ENCODE measurements at places on chromosomes 11 and 22. TPM values are rescaled to one million over a fixed set of nuclear protein-coding genes. Genes with fewer than 3 reads are reported as not detected.

IFT27 gene
- 19.9 TPM for total RNA-seq

GRCh38 chr11:84854498-84854880, 772.7 kb downstream of the DLG2 start:
- no peaks in the 10 kb centered on the region for H3K27me3 ChIP-seq
- peaks cover 18% of the 10 kb centered on the region for H3K4me1 ChIP-seq
- H3K27ac ChIP-seq: no peak overlapping the region
- no peak for DNase-seq

KDM4E gene
- total RNA-seq: not detected

CLCF1 gene
- total RNA-seq: 48.3 TPM

- peak overlapping the region; percentile 27 for H3K4me3 ChIP-seq
- peaks cover 39% of the 10 kb centered on the region for H3K4me1 ChIP-seq
- no peaks in the 10 kb centered on the region for H3K27me3 ChIP-seq
- DNase-seq: no peak
- H3K27ac ChIP-seq: peak overlapping the region; percentile 64
Observed at GRCh38 chr22:24304062-24304675, 33.5 kb downstream of the SPECC1L start.

- H3K36me3 ChIP-seq: no peaks in the 10 kb centered on the region
- H3K27me3 ChIP-seq: peaks cover 22% of the 10 kb centered on the region
- H3K4me3 ChIP-seq: no peak overlapping the region
- DNase-seq: no peak
Observed at GRCh38 chr11:61171907-61172306, 10.7 kb upstream of the VPS37C start.

DNA sequence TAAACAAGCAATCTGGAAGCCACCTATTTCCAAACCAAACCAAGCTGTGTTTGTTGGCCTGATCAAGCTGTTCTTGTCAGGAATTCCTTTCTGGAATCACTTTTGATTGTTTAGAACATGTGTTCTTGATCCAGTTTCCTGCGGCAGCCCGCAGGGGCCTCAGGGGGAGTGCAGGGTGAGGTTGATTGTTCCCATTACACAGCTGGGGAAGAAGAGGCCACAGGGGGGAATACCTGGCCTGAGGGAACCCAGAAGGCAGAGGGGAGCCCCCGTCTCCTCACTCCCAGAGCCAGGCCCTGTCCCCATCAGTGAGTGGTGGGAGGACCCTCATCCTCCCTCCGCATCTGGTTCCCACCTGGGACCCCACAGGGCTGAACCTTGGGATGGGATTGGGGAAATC, 4.2 kb downstream of the MRGPRD start:
- no peak for DNase-seq
- no peaks in the 10 kb centered on the region for H3K27me3 ChIP-seq
- H3K36me3 ChIP-seq: no peaks in the 10 kb centered on the region
- H3K27ac ChIP-seq: no peak overlapping the region

DNA sequence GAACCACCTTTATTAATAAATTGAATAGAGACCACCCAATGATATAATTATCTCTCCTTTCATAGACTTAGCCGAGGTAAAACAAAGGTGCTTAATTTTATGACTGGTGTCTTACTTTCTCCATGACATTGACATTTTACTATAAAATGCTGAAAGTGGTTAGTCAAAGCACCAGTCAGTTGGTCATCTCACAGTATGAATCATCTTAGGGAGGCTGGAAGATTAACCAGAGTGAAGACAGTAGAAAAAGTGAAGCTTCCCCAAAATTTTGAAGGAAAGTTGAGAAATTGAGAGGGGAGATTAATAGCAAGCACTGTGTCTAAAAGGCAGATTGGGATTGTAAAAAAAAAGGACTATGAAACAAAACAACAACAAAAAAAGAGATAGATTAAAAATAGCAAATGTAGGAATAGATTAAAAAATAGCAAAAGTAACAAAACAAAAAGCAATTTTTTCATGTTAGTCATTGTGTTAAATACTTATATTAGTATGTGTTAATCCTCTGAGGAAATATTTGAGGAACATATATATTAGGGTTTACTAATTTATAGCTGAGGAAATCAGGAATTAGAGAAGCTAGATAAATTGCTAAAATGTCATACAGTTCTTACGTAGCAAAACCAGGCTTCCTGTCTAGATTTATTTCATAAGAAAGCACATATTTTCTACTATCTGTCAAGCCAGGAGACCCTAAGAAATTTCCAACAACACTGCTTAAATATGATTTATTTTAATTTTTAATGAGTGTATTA, 557.3 kb upstream of the ANO5 start:
- H3K27ac ChIP-seq: no peak overlapping the region
- no peak overlapping the region for H3K4me3 ChIP-seq
- DNase-seq: no peak
- H3K4me1 ChIP-seq: no peaks in the 10 kb centered on the region
- H3K36me3 ChIP-seq: no peaks in the 10 kb centered on the region

MCAM gene
- total RNA-seq: 124 TPM

- H3K36me3 ChIP-seq: no peaks in the 10 kb centered on the region
- no peak overlapping the region for H3K27ac ChIP-seq
- H3K27me3 ChIP-seq: no peaks in the 10 kb centered on the region
- H3K4me3 ChIP-seq: no peak overlapping the region
Observed at GRCh38 chr11:61482513-61482912, 26.0 kb upstream of the LRRC10B start.

GRCh38 chr11:19253153-19253745, 12.5 kb upstream of the E2F8 start:
- no peak overlapping the region for H3K4me3 ChIP-seq
- no peaks in the 10 kb centered on the region for H3K27me3 ChIP-seq
- no peak for DNase-seq
- H3K36me3 ChIP-seq: no peaks in the 10 kb centered on the region

DNA sequence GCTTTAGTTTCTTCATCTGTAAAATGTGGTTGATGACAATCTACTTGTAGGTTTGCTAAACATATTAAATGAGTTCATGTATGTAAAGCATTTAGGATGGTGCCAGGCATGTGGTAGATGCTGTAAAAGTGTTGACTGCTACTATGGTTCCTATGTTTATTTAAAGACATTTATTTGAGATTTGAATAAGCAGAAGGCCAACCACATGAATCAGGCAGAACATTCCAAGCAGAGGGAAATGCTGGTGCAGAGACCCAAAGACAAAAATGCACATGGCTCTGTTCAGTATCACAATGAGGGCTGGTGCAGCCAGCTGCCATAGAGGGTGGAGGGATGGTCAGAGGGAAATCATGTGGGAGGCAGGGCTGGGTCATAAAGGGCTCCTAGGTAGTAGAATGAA, 156.2 kb upstream of the PDGFD start:
- H3K4me1 ChIP-seq: no peaks in the 10 kb centered on the region
- no peaks in the 10 kb centered on the region for H3K27me3 ChIP-seq
- H3K36me3 ChIP-seq: no peaks in the 10 kb centered on the region
- H3K4me3 ChIP-seq: no peak overlapping the region
- no peak for DNase-seq

- no peaks in the 10 kb centered on the region for H3K36me3 ChIP-seq
- peaks cover 15% of the 10 kb centered on the region for H3K4me1 ChIP-seq
- DNase-seq: no peak
- H3K27me3 ChIP-seq: no peaks in the 10 kb centered on the region
- no peak overlapping the region for H3K4me3 ChIP-seq
Observed at GRCh38 chr11:31783252-31783651, 27.9 kb downstream of the PAX6 start.

- DNase-seq: no peak
- H3K36me3 ChIP-seq: no peaks in the 10 kb centered on the region
- H3K4me1 ChIP-seq: peaks cover 11% of the 10 kb centered on the region
- no peak overlapping the region for H3K27ac ChIP-seq
Observed at GRCh38 chr11:113296447-113297205, 17.8 kb upstream of the TTC12 start.

GRCh38 chr11:90343673-90344072, 120.8 kb upstream of the CHORDC1 start:
- no peak overlapping the region for H3K4me3 ChIP-seq
- H3K27me3 ChIP-seq: peaks cover 6% of the 10 kb centered on the region
- DNase-seq: no peak

ADAMTS15 gene
- total RNA-seq: 21.7 TPM

PHF21A gene
- 8.2 TPM for total RNA-seq

SAA4 gene
- total RNA-seq: not detected

- DNase-seq: no peak
- no peak overlapping the region for H3K4me3 ChIP-seq
- H3K27ac ChIP-seq: no peak overlapping the region
- H3K27me3 ChIP-seq: peaks cover 10% of the 10 kb centered on the region
- H3K36me3 ChIP-seq: no peaks in the 10 kb centered on the region
Observed at GRCh38 chr11:33893711-33894397, 2.0 kb upstream of the LMO2 start.

- no peak overlapping the region for H3K4me3 ChIP-seq
- H3K4me1 ChIP-seq: no peaks in the 10 kb centered on the region
- H3K27ac ChIP-seq: no peak overlapping the region
- no peak for DNase-seq
Observed at GRCh38 chr11:5701055-5701577, 11.5 kb downstream of the TRIM22 start.

PAMR1 gene
- not detected for total RNA-seq

DNA sequence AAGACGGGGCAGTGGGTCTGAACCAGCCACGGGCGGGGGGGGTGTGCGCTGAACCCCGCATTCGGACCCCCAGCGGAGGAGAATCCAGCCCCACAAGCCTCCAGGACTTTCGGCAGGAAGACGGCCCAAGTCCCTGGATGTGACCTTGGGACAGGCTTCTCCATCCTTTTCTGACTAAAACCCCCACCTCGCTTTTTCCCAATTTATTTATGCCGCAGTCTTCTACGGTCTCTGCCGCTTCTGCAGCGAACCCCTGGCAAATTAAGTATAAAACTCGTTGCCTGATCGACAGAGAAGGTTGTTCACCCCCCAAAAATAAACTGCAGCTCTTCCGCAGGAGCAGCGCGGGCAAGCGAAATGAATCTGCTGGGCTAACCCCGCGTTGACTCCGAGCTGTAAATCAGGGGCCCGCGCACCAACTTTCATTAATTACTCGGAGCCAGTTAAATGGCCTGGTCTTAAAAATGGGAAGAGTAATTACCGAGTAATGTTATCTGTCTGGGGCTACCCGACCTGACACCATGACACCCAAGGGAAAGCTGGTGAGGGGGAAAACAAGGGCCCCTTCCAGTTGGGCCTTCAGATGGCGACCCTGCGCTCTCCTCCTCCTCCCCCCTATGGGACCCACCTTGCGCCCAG, 6.6 kb downstream of the WT1 start:
- H3K27me3 ChIP-seq: no peaks in the 10 kb centered on the region
- H3K4me3 ChIP-seq: no peak overlapping the region

DNA sequence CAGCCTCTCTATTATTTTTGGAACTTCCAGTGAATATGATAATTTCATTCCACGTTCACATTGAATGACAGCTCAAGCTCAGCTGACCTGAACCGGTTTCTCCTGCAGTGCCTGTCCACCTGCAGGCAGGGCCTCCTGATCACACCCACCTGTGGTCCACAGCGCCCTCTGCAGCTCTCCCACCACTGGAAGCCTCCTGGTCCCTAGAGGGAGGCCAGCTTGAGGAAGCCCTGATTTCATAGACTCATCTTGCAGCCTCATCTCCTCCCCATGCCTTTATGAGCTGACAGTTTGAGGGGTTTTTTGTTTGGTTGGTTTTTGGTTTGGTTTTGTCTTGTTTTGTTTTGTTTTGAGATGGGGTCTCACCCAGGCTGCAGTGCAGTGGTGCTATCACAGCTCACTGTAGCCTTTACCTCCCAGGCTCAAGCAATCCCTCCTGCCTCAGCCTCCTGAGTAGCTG, 29.9 kb upstream of the MALAT1 start:
- peak; percentile 96 for DNase-seq
- no peak overlapping the region for H3K27ac ChIP-seq
- H3K4me3 ChIP-seq: no peak overlapping the region
- H3K36me3 ChIP-seq: no peaks in the 10 kb centered on the region
- H3K4me1 ChIP-seq: peaks cover 33% of the 10 kb centered on the region
- no peaks in the 10 kb centered on the region for H3K27me3 ChIP-seq

GRCh38 chr11:65366340-65366773, 11.8 kb downstream of the TIGD3 start:
- peaks cover 8% of the 10 kb centered on the region for H3K4me1 ChIP-seq
- no peaks in the 10 kb centered on the region for H3K36me3 ChIP-seq
- H3K27me3 ChIP-seq: no peaks in the 10 kb centered on the region

- peaks cover 48% of the 10 kb centered on the region for H3K27me3 ChIP-seq
- H3K36me3 ChIP-seq: no peaks in the 10 kb centered on the region
- H3K27ac ChIP-seq: no peak overlapping the region
- peak; percentile 30 for DNase-seq
Observed at GRCh38 chr22:49735411-49735900, 92.2 kb downstream of the BRD1 start.

GRCh38 chr11:3169255-3170043, 4.3 kb upstream of the OSBPL5 start:
- DNase-seq: peak; percentile 52
- peaks cover 15% of the 10 kb centered on the region for H3K4me1 ChIP-seq
- H3K36me3 ChIP-seq: no peaks in the 10 kb centered on the region
- H3K27ac ChIP-seq: no peak overlapping the region
- H3K4me3 ChIP-seq: peak overlapping the region; percentile 63
- no peaks in the 10 kb centered on the region for H3K27me3 ChIP-seq

- no peak overlapping the region for H3K27ac ChIP-seq
- H3K36me3 ChIP-seq: no peaks in the 10 kb centered on the region
- H3K4me1 ChIP-seq: 0 out of 2 replicates have a peak, but pooled peaks cover under 1% of the 10 kb centered on the region
- no peaks in the 10 kb centered on the region for H3K27me3 ChIP-seq
- DNase-seq: no peak
- H3K4me3 ChIP-seq: no peak overlapping the region
Observed at GRCh38 chr22:38879108-38879729, 7.2 kb upstream of the CBX6 start.

CDC45 gene
- total RNA-seq: 77.1 TPM

DNA sequence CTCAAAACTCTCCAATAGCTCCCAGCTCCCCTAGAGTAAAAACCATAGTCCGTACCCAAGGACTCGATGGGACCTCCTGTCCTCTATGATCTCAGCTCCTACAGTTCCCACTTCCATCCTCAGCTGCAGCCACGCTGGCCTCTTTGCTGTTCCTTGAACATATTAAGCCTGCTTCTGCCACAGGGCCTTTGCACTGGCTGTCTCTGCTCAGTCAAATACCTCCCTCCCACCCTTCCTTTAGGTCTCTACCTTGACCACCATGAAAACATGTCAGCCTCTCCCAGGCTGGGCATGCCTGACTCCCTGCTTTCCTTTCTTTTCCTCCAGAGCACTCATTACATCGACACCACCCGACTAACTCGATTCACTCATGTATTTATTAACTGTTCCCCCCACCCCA, 24.5 kb downstream of the TMEM184B start:
- H3K4me1 ChIP-seq: no peaks in the 10 kb centered on the region
- H3K36me3 ChIP-seq: no peaks in the 10 kb centered on the region
- no peak for DNase-seq
- H3K27ac ChIP-seq: no peak overlapping the region
- H3K27me3 ChIP-seq: no peaks in the 10 kb centered on the region

MOGAT2 gene
- not detected for total RNA-seq

GRCh38 chr22:44281768-44282637, 30.7 kb downstream of the SHISAL1 start:
- no peaks in the 10 kb centered on the region for H3K36me3 ChIP-seq
- DNase-seq: no peak
- H3K27me3 ChIP-seq: no peaks in the 10 kb centered on the region
- H3K27ac ChIP-seq: no peak overlapping the region
- no peak overlapping the region for H3K4me3 ChIP-seq
- no peaks in the 10 kb centered on the region for H3K4me1 ChIP-seq

RIMBP3C gene
- 0.29 TPM for total RNA-seq
